ENCODE measurements at places on chromosomes 2 and 18.

GRCh38 chr18:46649071-46649862, 7.8 kb downstream of the LOXHD1 start:
- DNase-seq, result no peak

- DNase-seq, result peak; percentile 32
These were observed 74.2 kb upstream of the L3MBTL4 start for GRCh38 chr18:6488956-6489355.

DNA sequence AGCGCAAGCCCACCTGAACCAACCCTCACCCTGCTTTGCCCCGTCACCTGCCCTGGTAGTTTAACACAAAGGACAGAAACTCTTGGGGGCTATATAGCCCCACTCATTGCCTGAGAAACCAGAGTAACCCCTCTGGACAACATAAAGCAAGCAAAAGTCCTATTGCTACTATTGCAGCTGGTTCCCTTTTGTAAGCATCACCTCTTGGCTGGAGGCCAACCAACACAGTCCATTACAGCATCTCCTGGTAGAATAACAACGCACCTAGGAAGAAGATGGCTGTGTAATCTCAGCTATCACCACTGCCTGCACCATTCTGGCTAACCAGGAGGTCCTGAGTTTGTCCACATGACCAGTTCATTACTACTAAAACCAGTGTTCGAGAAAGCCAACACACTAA, 36.4 kb downstream of the FLACC1 start:
- no peak for DNase-seq

DNA sequence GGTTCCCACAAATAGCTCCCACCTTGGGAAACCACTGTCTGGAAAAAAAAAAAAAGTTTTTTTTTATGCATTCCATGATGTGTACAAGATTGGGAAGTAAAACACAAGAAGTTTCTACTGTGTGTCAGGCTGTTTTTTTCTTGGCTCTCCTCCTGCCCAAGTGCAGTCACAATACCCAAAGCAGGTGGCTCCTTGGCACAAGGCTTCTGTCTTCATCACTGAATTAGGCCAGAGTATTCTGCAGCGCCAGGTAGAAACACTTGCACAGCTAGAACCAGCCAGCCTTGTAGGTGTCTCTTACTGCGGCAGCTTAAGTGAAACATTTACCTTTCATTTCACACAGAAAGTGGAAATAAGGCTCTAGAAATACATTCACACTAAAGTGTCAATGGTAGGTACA, 23.8 kb upstream of the MAL start:
- no peak for DNase-seq

DNA sequence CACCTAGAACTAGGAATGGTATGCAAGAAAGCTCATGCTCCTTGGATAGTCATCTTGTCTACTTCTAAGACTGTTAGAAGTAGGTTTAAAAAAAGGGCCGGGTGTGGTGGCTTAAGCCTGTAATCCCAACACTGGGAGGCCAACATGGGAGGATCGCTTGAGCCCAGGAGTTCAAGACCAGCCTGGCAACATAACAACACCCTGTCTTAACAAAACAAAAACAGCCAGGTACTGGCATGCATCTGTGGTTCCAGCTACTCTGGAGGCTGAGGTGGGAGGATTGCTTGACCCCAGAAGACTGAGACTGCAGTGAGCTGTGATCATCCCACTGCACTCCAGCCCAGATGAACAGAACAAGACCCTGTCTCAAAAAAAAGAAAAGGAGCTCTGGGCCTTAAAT, 19.9 kb downstream of the PNO1 start:
- DNase-seq, result no peak

DNA sequence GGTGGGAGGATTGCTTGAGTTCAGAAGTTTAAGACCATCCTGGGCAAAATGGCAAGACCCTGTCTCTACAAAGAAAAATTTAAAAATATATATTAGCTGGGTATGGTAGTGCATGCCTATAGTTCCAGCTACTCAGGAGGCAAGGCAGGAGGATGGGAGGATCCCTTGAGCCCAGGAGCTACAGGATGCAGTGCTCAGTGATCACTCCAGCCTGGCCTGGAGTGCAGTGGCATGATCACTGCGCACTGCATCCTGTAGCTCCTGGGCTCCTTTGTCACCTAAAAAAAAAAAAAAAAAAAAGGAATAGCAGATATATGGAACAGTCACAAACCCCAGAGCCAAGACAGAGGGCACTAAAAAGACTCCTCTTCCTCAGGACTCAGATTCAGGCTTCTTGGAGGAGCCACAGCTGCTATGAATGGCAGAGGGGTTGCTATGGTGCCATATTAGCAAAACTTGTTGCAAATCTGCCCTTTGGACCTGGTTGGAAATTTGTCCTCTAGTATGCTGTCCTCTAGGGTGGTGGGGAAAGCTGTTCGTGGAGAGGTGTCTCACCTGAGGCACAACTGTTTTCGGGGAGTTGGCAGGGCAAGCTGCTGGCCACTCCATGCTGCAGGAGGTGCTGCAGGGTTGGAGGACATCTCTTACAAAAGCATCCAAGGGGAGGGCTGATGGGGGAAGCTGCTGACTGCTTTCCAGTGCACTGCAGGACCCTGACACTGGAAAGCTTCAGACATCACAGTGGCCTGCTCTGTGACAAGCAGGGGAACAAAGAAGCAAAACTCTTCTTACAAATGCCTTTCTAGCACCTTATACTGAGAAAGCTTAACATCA, 22.7 kb downstream of the CYP20A1 start:
- no peak for DNase-seq

- peak; percentile 67 for DNase-seq
These were observed at the start of gene DTNB for GRCh38 chr2:25673300-25674076. DTNB (minus strand) TSS chr2:25673577; CDS start chr2:25652660, 20,917 bp downstream.

- no peak for DNase-seq
These were observed 3.5 kb upstream of the NAGK start for GRCh38 chr2:71064754-71065621.

DNA sequence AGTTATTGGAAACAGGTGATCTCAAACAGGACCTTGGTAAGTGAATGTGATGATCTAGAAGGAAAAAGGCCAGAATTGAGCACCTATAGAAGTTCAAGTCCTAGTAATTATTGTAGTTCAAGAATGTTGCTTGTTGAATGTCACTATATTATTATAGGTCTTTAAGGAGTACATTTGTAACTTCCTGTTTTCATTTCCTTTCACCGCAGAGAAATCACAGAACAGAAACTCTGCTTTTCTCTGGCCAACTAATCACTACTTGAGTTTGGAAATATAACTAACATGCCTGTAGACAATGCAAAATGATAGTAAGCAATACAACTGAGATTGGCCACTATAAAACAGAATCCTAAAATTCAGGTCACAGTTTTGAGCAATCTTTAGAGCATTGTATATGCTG, 61.8 kb upstream of the EFEMP1 start:
- no peak for DNase-seq

GRCh38 chr18:23539911-23540525, 36.7 kb downstream of the RMC1 start:
- no peak for DNase-seq

GRCh38 chr2:102315921-102316320, 4.6 kb downstream of the IL1RL1 start:
- DNase-seq, result no peak

DNA sequence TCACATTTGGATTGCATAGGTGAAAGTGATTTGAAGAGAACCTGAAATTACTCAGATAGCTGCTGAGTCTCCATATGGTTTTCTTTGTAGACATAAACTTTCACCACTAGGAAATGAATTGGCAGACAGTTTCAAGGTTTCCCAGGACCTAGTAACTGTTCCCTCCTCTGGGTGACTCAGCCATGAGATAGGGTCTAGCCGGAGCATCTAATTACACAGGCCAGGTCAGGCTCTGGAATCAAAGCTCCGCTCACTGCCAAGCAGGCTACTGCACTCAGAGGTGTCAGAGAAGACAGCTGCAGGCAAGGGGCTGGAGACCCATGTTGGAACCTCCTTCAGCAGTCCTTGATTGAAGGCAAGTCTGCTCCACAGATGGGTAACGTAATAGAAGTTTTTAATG, 429.2 kb downstream of the TNS1 start:
- peak; percentile 69 for DNase-seq
